NCI-H2081 treated with DMSO at 0.1 percent for 48 hours (cell line): ENCODE measurements at places on chromosomes 1 and 21.

GRCh38 chr1:208247696-208248095, 3.5 kb upstream of the PLXNA2 start:
- DNase-seq, result no peak

- DNase-seq, result no peak
These were observed 21.1 kb downstream of the ESRRG start for GRCh38 chr1:216702170-216702569.

DNA sequence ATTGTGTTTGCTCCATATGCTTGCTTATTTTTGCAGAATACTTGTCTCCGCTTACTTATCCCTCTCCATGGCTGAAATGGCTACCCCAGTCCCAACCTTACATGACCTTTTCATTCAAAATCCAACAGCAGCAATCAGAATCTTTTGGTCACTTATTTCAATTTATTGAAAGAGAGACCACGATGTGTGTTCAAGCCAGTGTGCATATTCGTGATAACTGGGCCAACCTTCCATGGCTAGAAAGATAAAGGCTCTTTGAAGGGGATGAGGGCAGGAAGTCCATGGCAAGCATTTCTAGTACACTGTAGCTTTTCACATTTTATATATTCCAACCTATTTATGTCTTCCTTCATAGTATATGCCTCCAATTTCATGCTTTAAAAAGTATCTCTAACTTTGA, 23.1 kb downstream of the HSD11B1 start:
- DNase-seq, result no peak

DNA sequence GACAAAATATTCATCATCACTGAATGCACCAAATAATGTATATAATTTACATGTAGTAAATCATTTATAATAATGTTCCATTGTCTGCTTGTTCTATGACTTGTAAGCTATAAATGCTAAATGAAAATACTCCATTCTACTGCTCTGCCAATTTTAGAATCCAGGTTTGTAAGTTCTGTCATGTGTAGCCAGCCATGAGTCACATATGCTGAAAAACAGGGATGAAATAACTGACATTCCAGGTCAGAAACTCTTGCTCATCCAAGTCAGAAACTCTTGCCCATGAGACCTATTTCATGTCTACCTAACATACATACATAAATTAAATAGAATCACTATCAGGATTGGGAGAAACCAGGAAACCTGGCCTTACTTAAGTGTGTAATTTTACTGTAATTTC, 95.6 kb downstream of the ASH1L start:
- no peak for DNase-seq

DNA sequence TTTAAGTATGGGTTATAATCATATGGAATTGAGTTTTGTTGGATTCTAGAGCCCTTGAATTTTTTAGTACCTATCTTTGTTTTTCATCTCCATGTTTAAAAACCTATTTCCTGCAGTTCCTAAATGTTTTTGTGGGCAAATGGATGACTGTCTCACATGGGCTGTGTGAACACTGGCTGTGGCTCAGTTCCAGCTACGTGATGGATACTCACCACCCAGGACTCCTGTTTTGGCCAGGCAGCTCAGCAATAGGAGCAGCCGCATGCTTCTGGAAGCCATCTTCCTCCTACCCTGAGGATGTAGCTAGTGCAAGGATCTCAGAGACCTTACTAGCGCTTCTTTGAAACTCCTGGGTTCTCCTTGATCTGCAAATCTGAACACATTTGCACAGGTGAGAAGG, 2.8 kb downstream of the REG4 start:
- DNase-seq, result no peak

DNA sequence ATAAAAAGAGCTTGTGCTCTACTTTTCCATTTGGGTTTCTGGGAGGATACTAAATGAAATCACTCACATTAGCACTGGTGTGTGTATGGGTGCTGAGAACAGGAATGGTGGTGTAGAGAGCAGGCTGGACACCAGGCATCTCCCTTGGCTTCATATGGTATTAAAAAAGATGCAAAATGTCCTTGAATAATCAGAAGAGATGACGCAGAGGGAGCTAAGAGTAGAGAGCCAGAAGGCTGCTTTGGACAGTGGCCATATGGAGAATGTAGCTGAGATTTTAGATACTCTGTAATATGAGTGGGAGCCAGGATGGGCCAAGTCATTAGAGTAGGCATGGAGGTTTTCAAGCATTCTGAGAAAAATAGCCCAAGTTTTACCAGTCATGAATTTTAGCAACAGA, 112.3 kb upstream of the ZRANB2 start:
- DNase-seq, result no peak

DNA sequence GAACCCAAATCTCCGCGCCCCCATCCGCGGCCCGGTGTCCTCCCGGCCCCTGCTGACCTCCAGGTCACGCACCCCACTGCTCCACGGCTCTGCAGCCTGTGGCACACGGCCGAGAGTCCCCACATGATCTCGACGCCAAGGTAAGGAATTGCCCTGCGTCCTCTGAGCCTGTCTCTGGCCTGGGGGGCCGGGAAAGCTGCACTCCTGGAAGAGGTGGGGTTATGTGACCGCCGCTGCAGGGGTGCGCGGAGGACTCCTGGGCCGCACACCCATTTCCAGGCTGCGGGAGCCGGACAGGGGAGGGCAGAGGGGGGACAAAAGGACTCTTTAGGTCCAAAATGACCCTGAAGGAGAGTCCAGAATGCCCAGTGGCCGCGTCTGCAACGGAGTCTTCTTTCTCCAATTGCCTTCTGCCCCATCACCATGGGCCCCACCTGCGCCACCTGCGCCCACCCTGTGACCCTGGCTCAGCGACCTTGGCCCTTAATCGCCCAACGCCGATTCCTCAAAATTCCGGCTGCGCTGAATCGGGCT, 997 bp upstream of the SIM2 start:
- no peak for DNase-seq

- DNase-seq, result no peak
These were observed 50.2 kb upstream of the ROR1 start for GRCh38 chr1:63723602-63724001.

DNA sequence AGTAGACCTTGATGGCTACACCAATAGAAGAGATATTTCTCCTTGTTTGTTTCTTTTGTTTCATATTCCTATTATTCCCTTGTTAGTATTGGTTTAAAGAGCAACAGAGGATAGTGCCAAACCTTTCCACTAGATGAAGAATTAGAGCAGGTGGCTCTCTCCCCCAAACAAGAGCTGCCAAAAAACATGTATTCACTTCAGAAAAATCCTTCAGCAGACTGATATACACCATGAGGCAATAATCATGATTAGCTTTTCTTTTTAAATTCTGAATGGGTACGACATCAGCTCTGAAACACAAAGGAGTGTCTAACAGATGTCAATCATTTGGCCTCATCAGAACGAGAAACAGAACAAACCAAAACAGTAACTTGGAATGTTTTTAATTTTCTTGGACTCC, 67.3 kb upstream of the MAP10 start:
- no peak for DNase-seq

DNA sequence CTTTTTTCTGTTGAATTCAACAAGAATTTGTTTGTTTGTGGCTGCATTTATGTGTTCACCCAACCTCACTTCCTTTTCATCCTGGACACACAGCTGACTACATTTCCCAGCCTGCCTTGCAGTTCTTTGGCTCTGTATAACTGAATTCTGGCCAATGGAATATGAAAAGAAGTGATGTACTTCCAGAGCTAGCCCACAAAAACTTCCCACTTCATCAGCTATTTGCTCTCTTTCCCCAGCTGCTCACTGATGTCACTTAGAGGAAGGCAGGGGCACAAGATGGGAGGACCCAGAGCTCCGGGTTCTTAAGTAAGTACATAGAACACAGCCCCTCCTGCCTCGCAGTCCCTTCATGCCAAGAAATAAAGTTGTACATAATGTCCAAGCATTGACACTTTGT, 235.0 kb upstream of the FGGY start:
- DNase-seq, result no peak

DNA sequence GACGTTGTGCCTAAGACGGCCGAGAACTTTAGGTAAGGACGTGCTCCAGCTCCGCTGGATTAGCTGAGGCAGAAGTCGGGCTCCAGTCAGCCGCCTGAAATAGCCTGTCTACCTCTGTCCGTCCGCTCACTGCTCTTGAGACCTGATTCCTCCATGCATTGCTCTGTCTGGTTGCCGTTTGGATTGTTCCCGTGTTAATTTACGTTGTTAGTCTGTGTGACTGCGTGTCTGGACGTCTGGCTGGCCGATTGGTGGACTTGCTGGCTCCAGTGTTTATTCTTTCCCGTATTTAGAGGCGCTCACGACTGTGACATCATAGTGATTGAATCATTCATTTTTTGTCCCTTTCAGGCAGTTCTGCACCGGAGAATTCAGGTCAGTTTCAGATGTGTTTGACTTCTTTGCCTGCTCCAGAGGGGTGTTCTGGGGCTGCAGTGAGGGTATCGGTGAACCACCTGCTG, 684 bp downstream of the PPIH start:
- no peak for DNase-seq

DNA sequence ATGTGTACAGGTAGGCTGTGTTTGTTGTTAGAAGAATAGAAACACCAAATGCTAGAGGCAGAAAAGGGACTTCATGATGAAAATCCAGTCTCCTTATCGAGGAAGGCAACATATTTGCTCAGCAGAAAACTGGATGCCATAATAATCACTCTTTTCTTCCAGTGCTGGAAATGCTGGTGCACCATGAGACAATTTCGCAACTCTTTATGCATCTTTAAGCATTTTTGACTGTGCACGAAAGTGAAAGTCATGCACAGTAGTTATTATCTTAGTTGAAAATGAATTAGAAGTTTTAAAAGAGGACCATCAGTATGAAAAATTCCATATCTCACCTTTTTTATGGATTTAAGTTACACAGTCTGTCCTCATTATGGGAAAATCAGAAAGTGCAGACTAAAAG, 29.1 kb downstream of the SMYD2 start:
- DNase-seq, result no peak

GRCh38 chr1:105208581-105208980, 1458.9 kb downstream of the AMY1C start:
- no peak for DNase-seq

GRCh38 chr1:119549719-119550132, 42.7 kb downstream of the HSD3B1 start:
- peak; percentile 12 for DNase-seq

- DNase-seq, result no peak
These were observed 24.7 kb downstream of the CDK18 start for GRCh38 chr1:205528887-205529825.

GRCh38 chr1:86925742-86926141, 11.3 kb downstream of the HS2ST1 start:
- DNase-seq, result no peak

DNA sequence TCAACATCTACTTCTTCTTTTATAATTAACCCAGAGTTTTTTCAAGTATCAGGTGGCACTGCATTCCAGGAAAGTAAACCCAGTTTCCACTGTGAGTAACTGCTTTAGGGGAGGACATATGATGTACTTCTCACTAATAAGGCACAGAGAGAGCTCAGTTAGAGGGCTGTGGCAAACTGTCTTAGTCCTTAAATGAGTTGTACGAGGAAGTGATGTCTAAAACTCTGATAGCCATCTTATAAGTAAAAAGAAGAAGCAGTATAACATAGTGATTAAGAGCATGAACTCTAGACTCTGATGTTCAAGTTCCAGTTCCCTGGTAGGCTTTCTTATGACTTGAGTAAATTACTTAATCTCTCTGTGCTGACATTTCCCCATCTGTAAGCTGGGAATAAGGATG, 58.7 kb upstream of the PTGS2 start:
- no peak for DNase-seq

GRCh38 chr1:200351425-200351824, 58.4 kb downstream of the ZNF281 start:
- no peak for DNase-seq

GRCh38 chr1:97137862-97138514, 416.4 kb downstream of the PTBP2 start:
- DNase-seq, result peak; percentile 54

DNA sequence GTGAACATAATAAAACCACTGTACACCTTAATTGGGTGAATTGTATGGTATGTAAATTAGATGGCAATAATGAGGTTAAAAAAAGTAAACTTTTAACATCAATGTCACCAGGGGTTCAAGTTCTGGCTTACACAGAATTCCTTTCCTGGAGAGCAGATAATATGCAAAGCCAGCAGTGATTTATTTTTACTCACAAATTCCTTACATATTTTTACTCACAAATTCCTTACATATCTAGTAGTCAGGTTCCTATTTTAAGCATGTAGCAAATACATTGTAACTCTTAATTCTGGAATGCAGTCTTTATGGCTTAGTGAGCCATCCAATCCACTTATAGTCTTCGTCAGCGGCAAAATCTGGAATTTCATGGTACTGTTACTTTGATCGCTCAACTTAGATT, 1.3 kb upstream of the UBE4B start:
- DNase-seq, result no peak

GRCh38 chr21:44612029-44612486, at the start of gene KRTAP10-8:
Gene KRTAP10-8, plus strand, starts transcription at chr21:44612079. Its CDS starts 22 bp downstream, at chr21:44612101.
- no peak for DNase-seq

GRCh38 chr1:53120659-53121058, 21.8 kb downstream of the SLC1A7 start:
- no peak for DNase-seq

DNA sequence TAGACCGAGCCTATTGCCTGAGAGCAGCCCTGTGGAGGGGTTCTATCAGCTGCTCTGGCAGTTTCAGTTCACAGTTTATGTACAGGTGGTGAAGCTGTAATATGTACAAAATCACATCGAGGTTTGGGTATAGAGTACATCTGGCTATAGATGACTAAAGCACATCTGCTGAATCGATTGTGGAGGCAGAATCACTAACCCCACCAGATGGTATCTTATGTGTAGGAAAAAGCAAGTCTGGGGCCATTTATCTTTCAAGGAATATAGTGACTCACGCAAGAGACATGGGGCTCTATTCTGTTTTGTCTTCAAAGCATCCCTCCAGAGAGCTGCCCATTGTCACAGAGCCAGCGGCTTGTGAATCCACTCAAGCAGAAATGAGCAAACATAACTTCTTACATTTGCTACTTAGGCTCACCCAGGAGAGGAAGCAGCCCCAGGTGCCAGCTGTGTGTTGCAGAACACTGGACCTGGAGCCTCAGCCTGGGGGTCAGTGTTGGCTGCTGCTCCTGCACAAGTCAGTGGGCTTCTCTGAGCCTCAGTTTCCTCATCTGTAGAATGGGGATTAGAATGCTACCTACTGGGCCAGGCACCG, 21.3 kb downstream of the MIIP start:
- no peak for DNase-seq

GRCh38 chr1:167221126-167221737, 546 bp downstream of the POU2F1 start:
- DNase-seq, result no peak

DNA sequence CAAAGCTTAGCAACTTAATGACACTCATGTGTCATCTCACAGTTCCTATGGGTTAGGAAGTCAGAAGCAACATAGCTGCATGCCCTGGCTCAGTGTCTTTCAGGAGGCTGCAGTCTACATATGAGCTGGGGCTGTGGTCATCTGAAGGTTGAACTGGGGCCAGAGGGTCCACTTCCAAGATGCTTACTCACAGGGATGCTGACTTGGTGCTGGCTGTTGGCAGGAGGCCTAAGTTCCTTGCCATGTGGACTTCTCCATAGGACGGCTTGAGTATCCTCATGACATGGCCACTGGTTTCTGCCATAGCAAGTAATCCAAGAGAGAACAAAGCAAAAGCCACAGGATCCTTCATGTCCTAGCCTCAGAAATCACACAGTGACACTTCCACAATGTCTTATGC, 12.1 kb upstream of the FAM43B start:
- DNase-seq, result no peak
